SK-N-SH (cell line): ENCODE measurements at places on chromosomes 16 and 17.

DNA sequence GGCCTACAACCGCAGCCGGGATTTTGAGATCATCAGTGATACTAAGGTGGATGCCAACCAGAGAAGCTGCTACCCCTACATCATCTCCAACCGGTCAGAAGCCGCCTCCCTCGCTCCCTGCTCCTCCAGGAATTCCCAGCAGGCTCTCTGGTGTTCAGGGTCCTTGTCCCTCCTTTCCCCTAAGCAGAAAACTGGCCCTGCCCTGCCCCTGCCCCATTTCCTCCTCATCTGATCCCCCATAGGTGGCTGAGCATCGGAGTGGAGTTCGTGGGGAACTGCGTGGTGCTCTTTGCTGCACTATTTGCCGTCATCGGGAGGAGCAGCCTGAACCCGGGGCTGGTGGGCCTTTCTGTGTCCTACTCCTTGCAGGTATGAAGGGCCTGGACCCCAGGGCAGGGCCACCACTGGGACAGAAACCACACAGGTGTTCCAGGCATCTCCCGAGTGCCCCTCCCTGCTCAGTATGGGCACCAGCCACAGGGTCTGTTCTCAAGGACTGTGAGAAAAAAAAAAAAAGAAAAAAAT, 29.8 kb downstream of the ANKRD40 start:
- DNase-seq, result no peak

DNA sequence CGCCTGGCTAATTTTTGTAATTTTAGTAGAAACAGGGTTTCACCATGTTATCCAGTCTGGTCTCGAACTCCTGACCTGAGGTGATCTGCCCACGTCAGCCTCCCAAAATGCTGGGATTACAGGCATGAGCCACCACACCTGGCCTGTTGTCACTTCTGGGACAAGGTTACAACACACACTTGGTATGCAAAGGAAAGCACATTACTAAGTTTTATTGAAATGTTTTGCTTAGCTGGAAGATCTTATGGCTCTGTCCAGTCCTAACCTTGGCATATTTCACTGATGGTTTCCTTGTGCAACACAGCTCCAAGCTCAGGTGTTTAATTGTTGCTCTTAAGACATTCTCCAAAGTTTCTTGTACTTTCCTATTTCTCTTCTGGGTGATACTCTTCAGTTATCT, 94.2 kb downstream of the CNTNAP4 start:
- no peak for DNase-seq

GRCh38 chr17:17352836-17353624, 49.9 kb downstream of the NT5M start:
- DNase-seq, result peak; percentile 39

DNA sequence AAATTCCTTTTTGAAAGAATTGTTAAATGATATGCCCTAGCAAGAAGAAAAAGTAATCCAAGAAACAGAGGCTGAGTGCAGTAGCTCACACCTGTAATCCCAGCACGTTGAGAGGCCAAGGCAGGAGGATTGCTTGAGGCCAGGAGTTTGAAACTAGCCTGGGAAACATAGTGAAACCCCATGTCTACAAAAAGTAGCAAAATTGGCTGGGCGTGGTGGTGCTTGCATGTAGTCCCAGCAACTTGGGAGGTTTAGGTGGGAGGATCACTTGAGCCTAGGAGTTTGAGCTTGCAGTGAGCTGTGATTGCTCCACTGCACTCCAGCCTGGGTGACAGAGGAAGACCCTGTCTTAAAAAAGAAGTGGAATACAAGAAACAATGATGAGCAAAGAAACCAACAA, 56.1 kb downstream of the NT5M start:
- no peak for DNase-seq

DNA sequence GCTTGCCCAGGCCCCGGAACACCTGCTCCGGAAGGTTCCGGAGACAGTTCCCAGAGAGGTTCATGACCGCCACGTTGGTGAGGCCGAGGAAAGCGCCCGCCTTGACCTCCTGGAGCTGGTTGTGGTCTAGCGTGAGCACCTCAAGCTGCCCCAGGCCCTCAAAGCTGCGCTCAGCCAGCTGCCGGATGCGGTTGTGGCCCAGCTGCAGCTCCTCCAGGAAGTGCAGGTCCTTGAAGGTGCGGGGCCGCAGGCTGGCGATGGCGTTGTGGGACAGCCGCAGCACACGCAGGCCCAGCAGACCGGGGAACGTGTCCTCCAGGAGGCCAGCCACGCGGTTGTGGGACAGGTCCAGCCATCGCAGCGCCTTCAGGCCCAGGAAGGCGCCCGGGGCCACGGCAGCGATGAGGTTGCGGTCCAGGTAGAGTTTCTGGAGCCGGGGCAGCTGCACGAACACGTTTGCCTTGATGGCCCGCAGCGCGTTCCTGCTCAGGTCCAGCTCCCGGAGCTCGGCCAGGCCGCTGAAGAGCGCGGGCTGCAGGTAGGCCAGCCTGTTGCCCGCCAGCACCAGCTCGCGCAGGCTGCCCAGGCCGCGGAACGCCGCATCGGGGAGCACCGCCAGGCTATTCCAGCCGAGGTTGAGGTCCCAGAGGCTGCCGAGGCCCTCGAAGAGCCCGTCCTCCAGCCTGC, 2.1 kb downstream of the IGFALS start:
- DNase-seq, result no peak

DNA sequence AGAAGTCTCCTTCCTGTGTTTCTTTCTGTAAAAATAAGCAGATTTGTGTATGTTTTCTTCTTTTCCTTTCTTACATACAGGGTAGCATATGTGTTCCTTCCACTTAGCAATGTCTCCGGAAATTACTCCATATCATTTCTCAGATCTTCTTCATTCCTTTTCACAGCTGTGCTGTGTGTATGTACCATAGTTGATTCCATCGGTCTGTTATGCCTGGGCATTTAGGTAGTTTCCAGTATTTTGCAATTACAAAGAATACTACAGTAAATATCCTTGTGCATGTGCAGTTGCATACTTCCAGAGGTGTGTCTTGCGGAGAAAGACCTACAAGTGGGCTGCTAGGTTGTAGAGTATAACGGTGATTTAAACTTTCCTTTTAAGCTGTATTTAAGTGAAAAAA, 69.8 kb downstream of the CLEC16A start:
- DNase-seq, result no peak

- no peak for DNase-seq
Measured at GRCh38 chr17:63042256-63042812, 76.3 kb downstream of the TANC2 start.

- no peak for DNase-seq
Measured at GRCh38 chr16:83400234-83400633, 407.5 kb upstream of the HSBP1 start.
